Myometrial cell (primary cell): ENCODE measurements at places on chromosomes 5 and 9. TPM values are rescaled to one million over a fixed set of nuclear protein-coding genes. Genes with fewer than 3 reads are reported as not detected.

RNF180 gene
- under 0.01 and 0.35 TPM in 2 replicates for total RNA-seq

AHRR gene
- 0.29 and 2.8 TPM in 2 replicates for total RNA-seq

NUDT2 gene
- 53.2 and 67.5 TPM in 2 replicates for total RNA-seq

SPATA31C1 gene
- total RNA-seq, result not detected in 2 replicates

HMMR gene
- total RNA-seq, result 33.7 and 53.2 TPM in 2 replicates
